ENCODE measurements at places on chromosomes 6 and 20. TPM values are rescaled to one million over a fixed set of nuclear protein-coding genes. Genes with fewer than 3 reads are reported as not detected.

DNA sequence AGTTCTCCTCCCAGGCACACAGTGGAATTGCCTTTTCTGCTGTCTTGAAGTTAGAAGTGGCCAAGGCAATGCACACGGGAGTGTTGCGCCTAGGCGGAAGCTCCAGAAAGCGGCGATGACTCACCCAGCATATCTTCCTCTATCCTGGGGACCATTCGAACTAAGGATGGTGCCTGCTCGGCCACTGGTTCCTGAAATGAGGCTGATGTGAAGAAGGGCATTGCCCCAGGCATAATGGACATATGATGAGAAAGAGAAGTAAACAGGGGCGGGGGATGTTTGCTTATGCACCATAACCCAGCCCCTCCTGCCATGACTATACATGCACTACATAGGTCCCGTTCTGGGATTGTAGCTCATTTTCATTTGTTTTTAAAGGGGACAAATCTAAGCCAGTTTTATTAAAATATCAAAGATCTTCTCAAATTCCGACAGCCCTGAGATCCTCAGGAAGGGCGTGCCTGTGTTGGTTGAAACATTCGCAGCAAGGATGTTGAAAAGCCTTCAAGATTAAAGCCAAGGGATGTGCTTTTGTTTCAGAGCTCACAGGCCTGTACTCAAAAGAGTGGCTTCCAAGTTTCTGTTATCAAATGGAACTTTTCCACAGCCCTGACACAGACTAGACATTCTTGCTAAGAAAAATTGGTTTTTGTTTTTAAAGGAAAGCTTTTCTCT, 218.5 kb downstream of the LY86 start:
- H3K4me1 ChIP-seq: peaks cover 31% of the 10 kb centered on the region
- no peaks in the 10 kb centered on the region for H3K36me3 ChIP-seq
- H3K27ac ChIP-seq: no peak overlapping the region
- DNase-seq: no peak
- H3K27me3 ChIP-seq: peaks cover 48% of the 10 kb centered on the region

DNA sequence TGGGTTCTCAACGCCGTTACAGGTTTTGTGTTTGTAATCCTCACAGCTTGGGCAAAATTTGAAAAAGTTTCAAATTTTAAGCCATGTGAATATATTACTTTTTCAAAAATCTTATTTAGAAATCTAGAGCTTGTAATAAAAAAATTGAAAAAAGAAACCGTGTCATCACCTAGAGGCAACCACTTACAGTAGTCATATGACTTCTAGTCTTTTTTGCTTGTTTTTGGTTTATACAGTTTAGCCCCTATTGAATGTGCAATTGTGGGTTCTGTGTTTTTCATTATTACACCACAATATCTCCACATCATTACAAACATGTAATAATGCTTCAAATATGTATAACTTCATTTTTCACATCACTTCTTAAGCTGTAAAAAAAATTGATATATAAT, 888 bp downstream of the DYNLRB1 start:
- no peaks in the 10 kb centered on the region for H3K27me3 ChIP-seq
- no peak for DNase-seq
- peaks cover 27% of the 10 kb centered on the region for H3K4me1 ChIP-seq
- H3K4me3 ChIP-seq: peak overlapping the region; percentile 92

GRCh38 chr20:57317316-57317788, 12.3 kb upstream of the SPO11 start:
- H3K27ac ChIP-seq: no peak overlapping the region
- H3K36me3 ChIP-seq: no peaks in the 10 kb centered on the region

DNA sequence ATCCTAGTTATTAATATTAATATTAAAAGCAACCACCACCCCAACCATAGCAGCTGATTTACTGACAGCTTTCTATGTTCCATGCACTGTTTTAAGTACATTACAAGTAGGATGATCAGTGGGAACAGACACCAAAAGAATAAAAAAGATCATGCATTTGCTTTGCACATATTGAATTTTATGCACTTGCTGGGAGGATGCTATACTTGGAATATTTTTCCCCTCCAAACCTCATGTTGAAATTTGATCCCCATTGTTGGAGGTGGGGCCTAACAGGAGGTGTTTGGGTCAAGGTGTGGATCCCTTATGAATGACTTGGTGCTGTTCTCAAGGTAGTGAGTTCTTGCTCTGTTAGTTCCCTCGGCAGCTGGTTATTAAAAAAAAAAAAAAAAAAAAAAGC, 178.9 kb upstream of the MYLIP start:
- H3K4me1 ChIP-seq: peaks cover 2% of the 10 kb centered on the region
- no peak overlapping the region for H3K27ac ChIP-seq
- H3K27me3 ChIP-seq: no peaks in the 10 kb centered on the region
- H3K4me3 ChIP-seq: no peak overlapping the region

The BHLHE23 gene
- total RNA-seq: not detected

All from activated CD4-positive, alpha-beta T cell treated with anti-CD3 and anti-CD28 coated beads, Interleukin-2, amount 10 ng/mL, durations not matched to agents 24 days and 14 days (primary cell).